NCI-H2029 (cell line): ENCODE measurements at places on chromosomes 2 and 18.

GRCh38 chr2:69605284-69605683 lies 38.3 kb downstream of the AAK1 start:
- no peak for DNase-seq

DNA sequence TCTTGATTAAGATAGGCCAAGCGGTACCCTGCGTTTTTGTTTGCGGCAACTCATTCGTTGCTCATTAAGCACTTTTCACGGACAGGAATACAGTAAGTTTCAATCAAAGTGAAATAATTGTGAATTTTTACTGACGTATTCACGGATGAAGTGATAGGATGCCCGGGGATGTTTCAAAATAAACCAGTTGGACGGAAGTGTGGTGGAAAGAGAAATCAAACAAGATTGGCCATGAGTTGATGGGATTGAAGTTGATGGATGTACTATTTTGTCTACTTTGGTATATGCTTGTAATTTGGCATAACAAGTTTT lies 481 bp downstream of the TMEM177 start:
- DNase-seq = no peak

- peak; percentile 48 for DNase-seq
Measured at GRCh38 chr2:65055422-65056214, 598 bp upstream of the CEP68 start.

DNA sequence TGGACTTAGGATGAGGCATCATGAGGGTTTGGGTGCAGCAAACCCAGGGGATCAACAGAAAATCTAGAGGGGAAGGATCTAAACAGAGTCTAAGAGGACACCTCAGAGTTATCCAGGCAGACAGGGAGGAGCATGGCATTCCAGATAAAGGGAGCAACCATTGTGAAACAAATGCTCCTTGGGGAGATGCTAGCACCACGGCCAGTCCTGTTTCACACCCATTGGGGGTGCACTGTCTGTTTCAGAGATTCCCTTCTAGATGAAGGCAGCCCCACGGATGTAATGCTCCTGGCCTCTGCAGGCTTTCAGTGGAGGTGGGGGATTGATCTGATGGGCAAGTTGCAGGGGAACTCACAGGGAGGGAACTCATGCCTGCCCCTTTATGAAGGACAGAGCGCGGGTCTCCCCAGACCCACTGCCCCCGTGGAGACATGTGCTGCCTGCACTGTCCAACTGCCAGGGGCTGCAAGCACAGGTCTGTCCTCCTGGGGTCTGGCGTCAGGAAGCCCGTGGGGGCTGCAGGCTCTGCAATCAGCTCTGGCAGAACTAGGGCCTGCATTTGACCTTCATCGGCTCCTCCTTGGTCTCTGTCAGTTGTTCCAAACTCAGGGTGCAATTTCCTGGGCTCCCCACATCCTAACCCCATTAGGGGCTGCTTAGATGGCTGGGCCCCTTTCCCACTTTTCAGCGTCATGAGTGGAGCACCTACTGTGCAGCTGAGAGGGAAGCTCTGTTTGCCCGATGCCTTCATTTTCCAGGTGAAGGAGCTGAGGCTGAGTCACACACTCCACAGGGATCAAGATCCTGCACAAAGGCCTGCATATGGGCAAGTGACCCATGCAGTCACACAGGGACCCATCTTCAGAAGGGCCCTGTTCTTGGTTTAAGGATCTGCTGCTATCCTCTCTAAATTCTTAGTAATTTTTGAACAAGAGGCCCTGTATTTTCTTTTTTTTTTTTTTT lies 163.4 kb downstream of the ARL4C start:
- no peak for DNase-seq

DNA sequence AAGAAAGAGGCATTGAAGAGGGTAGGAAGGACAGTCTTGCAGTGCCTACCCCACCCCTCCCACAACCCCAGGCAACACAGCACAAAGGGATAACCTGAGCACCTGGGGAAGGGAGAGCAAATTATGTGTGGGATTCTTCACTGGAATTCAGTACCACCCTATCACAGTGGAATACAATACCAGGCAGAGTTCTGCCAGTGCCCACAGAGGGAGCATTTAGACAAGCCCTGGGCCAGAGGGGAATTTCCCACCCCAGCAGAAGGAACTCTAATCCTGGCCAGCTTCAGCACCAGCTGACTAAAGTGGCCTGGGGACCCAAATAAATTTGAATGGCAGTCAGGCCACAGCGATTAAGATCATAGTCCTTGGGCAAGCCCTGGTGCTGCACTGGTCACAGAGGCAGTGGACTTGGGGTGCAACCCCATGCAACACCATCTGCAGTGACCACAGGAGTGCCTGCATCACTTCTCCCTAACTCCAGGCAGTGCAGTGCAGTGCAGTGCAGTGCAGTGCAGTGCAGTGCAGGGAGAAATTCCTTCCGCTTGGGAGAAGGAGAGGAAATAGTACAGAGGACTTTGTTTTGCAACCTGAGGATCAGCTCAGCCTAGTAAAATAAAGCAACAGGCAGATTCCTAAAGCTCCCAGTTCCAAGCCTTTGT lies 147.8 kb upstream of the SRD5A2 start:
- no peak for DNase-seq

GRCh38 chr2:182615036-182615435 lies 101.0 kb upstream of the DNAJC10 start:
- DNase-seq = no peak

DNA sequence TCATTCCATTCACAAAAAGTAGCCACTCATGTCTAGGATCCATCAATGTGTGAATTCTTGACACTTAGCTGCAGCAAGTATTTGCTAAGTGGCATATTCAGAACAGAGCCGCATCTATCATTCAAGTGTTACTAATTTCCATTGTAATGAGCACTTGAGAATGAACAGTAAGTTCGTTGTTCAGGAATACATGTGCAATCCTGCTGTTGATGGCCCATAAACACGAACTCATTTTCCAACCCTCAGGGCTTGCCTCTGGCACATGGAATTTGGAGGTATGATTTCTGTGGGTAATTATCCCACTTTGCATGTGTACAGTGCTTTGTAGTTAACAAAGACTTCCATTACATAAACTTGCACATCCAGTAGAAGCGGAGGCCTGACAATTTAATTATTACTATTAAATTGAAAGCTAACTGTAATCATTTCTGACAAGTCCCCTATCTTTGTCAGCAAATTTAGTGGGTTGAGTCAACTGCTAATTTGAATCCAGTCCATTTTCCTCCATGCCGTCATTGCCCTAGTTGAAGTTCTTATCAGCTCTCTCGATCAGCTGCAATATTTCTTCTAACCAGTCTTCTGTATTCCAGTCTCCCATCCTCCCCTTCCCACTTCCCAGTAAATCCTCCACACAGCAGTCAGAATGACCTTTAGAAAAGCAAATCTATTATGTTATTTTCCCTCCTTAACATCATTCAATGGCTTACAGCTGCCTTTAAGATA lies 116.0 kb upstream of the AQP4 start:
- no peak for DNase-seq

DNA sequence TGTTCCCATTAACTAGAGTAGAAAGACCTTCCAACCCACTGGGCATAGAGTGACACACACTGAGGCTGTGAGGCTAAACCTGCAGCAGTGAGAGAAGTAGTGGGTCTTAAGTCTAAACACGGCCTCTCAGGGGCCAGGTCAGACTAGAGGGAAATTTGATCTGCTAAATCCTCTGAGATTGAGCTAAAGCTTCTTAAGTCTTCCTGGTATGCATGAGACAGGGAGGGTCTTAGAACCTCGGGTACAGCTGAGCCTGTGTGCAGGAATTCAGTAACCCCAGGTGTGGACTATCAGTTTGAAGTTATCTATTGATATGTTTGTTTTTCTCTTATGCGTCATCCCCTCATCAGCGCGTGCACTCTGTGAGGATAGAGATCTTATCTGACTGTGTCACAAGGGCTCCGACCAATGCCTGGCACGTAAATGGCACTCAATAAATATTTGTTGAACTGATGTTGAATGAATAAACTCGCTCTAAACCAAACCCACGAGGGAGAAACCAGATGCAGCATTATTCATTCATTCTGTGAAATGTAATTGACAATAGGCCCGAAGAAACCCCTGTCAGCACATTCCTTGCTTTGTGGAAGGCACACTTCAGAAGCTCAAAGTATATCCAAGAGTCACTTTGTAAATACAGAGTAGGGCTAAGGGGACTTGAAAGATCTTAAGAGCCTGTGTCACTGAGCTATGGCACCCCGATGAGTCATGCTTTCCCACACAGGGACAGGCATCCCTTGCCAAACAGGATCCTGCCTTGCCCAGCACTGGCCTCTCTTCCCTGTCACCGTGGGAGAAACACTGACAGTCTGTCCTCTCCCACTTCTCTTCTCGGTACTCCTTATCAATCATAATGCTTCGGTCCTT lies 21.7 kb upstream of the RAB10 start:
- peak; percentile 83 for DNase-seq

DNA sequence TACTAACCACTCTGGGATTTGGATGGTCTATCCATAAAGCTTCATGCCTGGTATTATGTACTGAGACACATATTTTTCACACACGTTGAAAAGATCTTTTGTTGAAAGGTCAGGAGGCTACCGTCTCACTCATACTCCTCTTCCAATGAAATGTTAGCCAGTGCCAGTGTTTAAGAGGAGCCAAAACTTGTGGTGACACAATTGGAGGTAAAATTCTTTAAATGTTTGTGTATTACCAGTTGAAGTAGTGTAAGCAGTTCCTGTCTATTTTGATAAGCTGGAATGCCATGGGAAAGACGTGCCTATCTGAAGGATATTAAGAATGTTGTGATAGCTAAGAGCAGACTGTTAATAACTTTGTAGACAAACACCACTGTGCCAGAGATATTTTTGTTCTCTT lies 32.1 kb downstream of the MARCHF7 start:
- DNase-seq = no peak

- no peak for DNase-seq
Measured at GRCh38 chr2:97957432-97958183, 38.1 kb downstream of the TMEM131 start.

DNA sequence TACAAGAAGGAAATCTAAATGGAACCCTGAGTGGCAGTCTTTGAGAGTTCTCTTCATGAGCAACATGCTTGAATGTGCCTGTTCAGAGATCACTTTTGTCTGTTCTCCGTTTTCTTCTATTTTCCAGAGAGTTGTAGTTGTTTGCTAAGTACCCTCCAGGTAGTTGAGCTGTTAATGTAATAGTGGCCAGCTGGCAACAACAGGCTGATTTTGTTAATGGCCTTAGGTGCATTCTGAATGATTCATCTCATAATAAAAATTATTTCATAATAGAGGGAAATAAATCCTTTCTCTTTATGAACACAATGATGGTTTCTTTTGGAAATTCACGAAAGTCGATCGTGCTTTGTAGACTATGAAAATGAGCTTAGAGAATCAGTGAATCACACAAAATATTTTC lies 136.8 kb downstream of the LRP1B start:
- DNase-seq = no peak

DNA sequence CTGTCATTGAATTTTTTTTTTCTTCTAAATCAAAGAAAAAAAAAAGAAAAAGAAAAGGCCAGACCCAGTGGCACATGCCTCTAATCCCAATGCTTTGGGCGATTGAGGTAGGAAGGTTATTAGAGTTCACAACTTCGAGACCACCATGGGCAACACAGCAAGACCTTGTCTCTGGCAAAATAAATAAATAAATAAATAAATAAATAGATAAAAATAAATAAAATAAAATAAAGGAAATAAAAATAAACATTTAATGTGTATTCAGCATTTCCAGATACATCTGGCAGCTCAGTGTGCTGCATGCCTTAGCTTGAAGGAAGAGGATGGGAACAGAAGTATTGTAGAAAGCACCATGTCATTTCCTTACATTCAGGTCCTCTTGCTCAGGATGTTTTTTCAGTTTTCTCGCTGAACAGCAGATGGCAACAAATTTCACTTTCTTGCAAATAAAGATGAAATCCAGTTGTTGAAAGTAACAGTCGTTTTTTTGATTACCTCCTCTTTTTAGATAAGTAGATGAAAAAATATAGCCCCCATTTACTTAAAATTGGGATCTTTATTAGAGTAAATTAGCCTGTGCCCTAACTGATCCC lies 25.7 kb upstream of the FAM178B start:
- peak; percentile 13 for DNase-seq

DNA sequence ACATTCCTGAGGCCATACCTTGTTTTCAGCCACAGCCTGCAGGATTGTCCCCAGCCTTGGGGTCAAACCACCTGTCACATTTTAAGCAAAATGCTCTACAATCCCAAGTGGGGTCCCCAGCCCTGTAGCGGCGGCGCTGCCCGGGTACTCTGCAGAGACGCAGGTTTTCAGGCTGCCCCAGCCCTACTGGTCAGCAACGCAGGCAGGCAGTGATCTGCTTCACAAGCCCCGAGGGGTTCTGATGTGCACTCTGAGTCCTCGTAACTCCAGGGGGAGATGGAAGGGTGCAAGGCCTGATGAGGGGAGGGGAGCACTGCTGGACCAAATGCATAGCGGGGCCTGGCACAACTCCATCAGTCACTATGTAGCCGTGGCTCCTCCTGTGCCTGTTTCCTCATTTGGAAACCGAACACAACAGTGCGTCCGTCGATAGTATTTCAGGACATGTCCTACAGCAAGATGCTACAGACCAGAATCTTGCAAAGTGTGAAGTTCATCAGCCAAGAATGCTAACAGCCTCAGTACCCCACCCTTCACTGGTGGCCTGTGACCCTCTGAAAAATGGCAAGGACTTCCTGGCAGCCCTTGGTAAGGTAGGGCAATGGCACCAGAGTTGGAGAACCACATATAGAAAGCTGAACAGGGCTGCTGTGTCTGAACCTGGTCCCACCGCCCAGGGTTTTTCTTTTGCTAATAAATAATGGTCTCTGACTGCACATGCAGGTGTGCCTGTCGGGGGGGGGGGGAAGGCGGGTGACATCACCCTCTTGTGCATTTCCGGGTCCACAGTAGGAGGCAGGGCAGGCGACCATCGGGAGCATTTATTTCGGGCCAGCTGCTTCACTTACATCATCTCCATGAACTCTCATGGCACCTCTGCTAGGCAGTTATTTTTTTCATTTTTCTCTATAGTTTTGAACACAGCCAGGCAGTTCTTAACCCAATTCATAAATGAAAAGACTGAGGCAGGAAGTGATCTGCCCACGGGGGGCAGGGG lies 50.6 kb upstream of the TFCP2L1 start:
- DNase-seq = peak; percentile 55

DNA sequence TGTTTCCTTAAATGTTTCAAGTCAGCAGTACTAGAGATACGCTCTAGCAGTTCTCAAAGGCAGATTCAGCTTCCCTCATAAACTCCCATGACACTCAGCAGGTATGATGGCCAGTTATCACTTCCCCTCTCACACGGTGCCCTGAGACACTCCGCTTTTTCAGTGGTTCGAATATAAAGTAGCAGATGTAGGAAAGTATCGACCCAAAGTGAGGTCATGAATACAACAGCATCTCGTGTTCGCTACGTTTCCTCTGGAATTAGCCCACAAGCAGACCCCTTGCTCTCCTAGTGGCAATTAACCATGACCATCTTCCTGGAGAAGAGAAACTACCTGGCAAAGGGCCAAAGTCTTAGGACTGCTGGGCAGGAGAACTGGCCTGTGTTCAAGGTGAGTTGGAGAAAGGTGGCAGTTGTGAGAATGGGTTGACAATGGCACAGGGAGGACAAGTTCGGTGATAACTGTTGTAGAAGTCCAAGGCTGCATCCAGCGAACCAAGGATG lies 9.3 kb upstream of the AGBL5 start:
- DNase-seq = peak; percentile 38

GRCh38 chr2:143685421-143686078 lies 556.3 kb downstream of the ARHGAP15 start:
- DNase-seq = no peak

GRCh38 chr2:11711751-11712150 lies 34.7 kb upstream of the LPIN1 start:
- DNase-seq = no peak

GRCh38 chr2:207417301-207417718 lies 112.5 kb upstream of the CREB1 start:
- no peak for DNase-seq
